AG08396 (cell line): ENCODE measurements at places on chromosomes 7 and 10.

GRCh38 chr7:36683695-36684357 lies 40.5 kb downstream of the AOAH start:
- no peak for DNase-seq

DNA sequence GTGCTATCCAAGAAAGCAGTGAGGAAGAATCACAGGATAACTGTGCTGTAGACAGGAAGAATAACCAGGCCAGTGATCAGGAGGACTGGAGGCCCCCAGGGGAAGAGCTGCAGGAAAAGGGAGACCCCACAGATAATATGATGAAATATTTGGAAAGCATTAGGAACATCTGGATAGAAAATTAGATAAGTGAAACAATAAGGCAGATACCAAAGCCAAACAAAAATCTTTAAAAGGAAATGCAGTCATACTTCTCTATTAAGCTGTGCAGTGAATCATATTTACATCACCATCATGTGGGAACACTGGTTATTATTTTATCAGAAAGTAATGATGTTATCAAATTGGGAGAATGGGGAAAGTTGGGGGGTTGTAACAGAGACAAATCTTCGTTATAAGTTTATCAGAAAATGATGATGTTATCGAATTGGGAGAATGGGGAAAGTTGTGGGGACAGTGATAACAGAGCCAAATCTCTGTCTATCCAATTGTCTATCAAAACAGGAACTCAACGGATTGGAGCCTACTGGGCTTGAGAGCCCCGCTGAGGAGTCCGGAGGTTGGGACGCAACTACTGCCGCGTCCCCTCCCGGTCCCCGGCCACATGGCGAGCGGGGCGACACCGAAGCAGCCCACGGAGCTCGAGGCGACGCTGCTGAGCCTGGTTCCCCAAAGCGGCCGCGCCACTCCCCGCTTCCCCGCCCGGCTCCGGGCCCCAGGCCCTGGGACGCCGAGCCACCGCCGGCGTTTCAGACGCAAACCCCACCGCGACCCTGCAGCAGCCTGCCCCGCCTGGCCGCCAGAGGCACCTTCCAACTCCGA lies 14.0 kb upstream of the RALA start:
- DNase-seq = peak; percentile 75

- DNase-seq = no peak
Observed at GRCh38 chr7:3493499-3493898, 192.4 kb downstream of the SDK1 start.

DNA sequence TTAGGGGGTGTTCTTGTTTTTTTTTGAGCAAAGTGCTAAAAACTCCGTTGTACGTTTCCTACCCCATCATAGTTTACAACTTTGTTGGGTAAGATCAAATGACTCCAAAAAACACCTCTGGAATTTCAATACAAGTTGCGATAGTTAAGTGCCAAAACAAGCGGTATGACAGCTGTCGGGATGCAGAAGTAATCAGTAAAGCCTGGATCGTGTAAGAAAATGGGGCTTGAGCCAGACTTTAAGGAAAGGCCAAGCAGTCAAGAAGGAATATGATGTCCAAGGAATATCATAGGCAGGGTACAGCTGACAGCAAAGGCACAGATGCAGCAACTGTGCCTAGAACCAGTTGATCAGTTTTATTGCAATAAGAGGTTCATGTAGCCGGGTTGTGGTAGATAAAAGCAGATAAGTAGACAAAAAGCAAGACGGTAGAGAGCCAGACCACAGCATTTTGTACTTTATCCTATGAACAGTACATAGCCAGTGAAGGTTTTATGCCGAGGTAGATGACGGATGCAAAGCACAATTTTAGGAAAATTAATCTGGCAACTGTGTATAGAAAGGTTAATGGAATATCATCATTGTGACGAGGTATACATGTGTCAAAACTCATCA lies 45.5 kb downstream of the UBE2H start:
- DNase-seq = no peak

GRCh38 chr7:35241884-35242283 lies 12.0 kb downstream of the TBX20 start:
- no peak for DNase-seq

- no peak for DNase-seq
Observed at GRCh38 chr10:101063050-101063525, 1.3 kb downstream of the KAZALD1 start.

DNA sequence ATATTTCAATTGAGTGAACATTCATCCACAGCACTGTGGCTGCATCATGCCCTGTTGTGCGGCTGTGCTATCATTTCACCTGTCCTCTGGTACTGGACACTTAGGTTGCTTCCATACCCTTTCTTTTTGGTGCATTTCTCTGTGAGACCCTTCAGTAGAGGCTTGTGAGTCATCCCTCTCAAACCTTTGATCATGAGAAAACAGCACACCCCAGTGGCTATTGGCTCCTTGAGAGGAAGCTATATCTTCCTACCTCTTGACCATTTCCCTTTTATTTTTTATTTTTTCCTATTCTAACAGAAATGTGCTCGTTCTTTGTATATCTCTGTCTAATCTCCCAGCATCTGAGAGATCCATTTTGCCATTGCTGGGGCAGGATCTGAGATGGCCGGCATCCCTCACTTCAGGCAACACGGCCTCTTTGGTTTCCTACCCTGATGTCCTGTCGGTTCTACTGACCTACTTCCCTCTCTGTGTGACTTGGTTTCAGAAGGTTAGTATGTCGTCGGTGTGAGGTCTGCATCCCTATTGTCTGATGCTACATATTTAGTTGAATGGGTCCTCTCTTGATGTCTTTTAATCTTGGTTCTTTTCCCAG lies 23.8 kb upstream of the PIK3AP1 start:
- DNase-seq = no peak

GRCh38 chr7:31432176-31432575 lies 81.7 kb upstream of the ITPRID1 start:
- no peak for DNase-seq

- no peak for DNase-seq
Observed at GRCh38 chr7:35571611-35572240, 123.2 kb downstream of the HERPUD2 start.

- no peak for DNase-seq
Observed at GRCh38 chr10:31702005-31702404, 226.6 kb downstream of the ARHGAP12 start.

DNA sequence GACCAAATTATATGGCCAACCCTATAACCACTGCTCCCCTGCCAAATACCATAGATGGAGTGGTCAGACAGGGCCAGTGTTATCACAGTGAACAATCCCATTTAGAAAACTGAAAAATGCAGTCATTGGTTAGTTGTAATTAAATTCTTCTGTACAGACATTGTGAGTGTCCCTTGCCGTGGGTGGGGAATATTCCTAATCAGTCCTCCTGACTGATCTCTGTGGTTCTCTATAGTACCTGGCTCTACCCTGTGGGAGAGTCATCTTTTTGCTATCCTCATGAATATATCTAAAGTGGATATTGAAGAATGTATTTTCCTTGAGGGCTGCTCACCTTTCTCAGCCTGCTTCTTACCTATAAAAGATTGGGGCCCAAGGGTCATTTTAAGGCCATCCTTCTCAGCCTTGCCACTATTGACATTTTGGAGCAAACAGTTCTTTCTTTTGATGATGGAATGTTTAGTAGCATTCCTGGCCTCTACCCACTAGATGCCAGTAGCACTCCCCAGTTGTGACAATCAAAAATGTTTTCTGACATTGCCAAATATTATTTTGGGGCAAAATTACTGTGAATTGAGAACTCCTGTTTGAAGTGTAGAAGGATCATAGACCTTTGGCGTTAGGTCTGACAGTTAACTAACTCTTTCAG lies 110.2 kb downstream of the MAPK8 start:
- DNase-seq = no peak

DNA sequence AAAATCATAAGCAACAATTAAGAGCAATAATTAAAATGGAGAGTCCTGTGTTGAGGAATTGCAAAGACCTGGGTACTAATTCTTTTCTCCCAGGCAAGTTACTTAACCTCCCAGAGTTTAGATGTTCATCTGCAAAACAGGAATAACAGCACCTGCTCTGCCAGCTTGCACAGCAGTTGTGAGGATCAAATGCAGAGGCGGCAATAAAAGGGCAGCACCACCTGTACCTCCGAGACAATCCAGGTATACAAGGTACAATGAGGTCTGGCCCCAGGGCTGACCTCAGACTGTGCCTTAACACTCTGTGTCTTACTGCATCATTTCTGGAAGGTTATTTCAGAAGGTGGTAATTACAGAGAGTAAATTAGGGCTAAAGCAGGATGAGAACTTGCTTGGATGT lies 14.5 kb upstream of the FAM204A start:
- DNase-seq = no peak

DNA sequence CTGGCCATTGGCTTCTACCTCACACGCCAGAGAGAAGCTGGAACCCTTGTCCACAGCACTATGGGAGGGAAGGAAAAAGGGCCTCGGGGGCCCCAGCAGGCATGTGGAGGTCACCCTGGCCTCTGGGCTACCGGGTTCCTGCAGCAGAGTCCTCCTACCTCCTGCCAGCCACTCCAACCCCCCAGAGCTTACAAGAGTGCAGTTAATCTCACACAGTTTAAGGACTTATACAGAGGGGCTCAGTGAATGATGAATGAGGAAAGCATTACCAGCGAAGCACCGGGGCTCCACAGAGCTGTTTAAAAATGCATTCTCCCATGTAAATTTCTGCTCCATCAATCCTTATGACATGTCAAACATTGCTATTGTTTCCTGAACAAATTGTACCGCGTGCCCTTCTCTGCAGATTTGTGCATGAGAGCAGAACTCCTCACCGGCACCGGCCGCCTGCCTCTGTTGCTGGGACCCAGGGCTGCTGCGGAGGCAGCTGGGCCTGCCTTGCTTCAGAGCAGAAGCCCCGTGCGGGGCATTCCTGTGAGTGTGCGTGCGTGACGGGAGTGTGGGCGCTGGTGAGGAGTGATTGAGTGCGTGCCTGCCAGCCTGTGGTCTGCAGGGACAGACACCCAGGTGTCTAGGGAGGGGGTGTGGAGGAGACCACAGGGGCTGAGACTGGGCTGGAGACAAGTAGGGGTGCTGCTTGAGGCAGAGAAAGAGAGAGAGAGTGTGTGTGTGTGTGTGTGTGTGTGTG lies 52.8 kb downstream of the C10orf105 start:
- DNase-seq = no peak

GRCh38 chr7:47435889-47436312 lies 146.0 kb downstream of the TNS3 start:
- peak; percentile 69 for DNase-seq

DNA sequence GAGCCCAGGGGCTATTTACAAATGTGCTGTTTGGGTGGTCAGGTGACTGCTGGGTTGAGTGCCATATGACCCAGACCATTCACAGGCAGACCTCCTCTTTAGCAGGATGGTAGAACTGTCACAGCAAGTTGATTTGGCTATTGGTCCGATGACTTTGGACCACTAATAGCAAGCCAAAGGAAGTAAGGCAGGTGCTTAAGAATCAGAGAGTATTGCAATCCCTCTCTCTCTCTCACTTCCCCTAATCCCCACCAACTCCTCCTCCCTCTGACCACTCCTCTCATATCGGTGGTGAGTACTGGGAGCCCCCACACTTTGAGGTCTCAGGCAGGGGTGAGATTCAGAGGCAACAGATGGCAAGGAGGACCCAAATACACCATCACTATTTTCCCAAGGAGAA lies 165.3 kb downstream of the TRIL start:
- no peak for DNase-seq

DNA sequence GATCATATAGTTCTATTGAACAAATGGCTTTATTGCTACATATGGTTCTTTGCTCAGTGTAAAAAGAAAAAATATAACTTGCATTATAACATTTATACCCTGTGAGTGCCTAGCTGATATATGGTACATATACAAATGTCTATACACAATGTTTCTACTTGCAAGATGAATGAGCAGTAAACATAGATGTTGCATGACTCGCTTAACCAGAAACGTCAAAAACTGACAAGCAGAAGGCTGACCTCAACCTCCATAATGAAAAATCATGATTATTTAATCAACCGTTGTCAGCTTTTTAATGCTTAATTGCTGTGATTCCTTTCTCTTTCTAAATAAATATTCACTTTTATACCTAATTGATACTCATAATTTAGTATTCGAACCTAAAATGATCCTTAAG lies 183.3 kb downstream of the PTN start:
- DNase-seq = no peak

- no peak for DNase-seq
Observed at GRCh38 chr10:13219685-13220670, 14.2 kb downstream of the UCMA start.

DNA sequence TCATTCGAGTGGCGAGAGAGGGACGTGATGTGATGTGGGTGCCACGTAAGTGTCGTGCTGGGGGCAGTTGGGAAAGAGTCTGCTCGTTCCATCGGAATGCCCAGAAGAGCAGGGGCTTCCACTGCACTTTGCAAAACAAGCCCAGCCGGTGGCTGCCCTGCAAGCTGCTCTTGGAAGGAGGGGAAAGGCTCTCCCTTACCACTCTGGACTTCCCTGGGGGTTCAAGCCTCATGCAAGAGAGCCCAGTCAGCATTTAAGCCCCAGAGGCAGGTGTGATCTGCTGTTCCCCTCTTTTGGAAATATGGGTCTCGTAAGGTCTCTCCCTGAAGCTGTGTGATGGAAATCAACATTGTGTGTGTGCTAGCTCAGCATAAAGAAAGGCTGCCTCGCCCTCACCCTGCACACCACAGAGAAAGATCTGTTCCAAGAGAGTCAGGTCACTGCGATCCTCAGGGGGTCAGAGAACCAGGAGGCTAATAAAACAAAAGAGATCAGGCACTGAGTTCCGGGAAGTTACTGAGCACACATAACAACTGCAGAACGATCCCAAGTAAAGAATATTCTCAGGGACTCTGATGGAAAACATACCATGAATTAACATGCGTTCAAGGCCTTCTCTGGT lies 212.5 kb downstream of the ADAM12 start:
- DNase-seq = no peak

- DNase-seq = no peak
Observed at GRCh38 chr7:21336743-21337142, 91.1 kb upstream of the SP4 start.

- DNase-seq = peak; percentile 77
Observed at GRCh38 chr10:63268798-63269503, 135.8 kb downstream of the NRBF2 start.

GRCh38 chr10:101464599-101464998 lies 110.6 kb downstream of the BTRC start:
- DNase-seq = no peak

- DNase-seq = no peak
Observed at GRCh38 chr7:68576366-68576765, 1021.9 kb upstream of the AUTS2 start.

GRCh38 chr10:87541114-87541513 lies 36.4 kb downstream of the MINPP1 start:
- no peak for DNase-seq

- DNase-seq = no peak
Observed at GRCh38 chr10:5596611-5597341, 69.6 kb downstream of the ASB13 start.

DNA sequence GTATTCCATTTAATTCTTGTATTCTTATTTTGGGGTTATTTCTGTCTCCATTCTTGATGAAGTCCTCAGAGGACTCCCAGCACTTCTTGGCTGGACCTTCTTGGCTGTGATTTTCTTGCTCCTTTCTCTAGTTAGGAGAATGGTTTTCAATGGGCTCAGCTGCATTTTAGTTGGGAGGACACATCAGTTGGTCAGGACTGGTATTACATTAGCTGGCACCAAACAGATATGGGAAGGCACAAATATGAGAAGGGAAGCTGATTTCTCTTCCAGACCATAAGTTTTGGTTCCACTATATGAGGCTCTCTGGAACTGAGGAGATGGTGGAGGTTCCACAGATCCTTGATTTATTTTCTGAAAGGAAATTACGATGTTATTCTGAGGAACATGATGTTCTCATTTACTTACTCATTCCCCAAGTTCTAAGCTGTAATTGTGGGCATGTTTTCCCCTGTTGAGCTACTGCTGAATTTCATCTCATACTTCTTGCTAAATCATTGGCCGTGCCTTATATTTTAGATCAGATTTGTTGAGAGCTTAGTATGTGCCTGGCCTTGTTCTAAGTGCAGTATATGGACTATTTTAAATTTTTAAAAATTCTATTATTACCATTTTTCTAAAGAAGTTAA lies 261.0 kb downstream of the THSD7A start:
- no peak for DNase-seq
